ENCODE measurements at places on chromosomes 4 and X. TPM values are rescaled to one million over a fixed set of nuclear protein-coding genes. Genes with fewer than 3 reads are reported as not detected.
A peak's percentile ranks its signal among the peaks of the same experiment; 100 is the strongest.

The IGSF1 gene
- not detected for total RNA-seq

The TMEM35A gene
- not detected for total RNA-seq

The SPP1 gene
- 2.7 TPM for total RNA-seq

The GPR82 gene
- total RNA-seq: not detected

The FABP2 gene
- total RNA-seq: not detected

The BRCC3 gene
- total RNA-seq: 12.1 TPM

The P2RY10 gene
- total RNA-seq: not detected

The RHOXF1 gene
- total RNA-seq: not detected

The MAGEB10 gene
- total RNA-seq: not detected

The TRIM61 gene
- total RNA-seq: not detected

The XG gene
- total RNA-seq: not detected

The CA5B gene
- total RNA-seq: 4.6 TPM

The EXOC1L gene
- total RNA-seq: not detected

The PPEF1 gene
- total RNA-seq: not detected

DNA sequence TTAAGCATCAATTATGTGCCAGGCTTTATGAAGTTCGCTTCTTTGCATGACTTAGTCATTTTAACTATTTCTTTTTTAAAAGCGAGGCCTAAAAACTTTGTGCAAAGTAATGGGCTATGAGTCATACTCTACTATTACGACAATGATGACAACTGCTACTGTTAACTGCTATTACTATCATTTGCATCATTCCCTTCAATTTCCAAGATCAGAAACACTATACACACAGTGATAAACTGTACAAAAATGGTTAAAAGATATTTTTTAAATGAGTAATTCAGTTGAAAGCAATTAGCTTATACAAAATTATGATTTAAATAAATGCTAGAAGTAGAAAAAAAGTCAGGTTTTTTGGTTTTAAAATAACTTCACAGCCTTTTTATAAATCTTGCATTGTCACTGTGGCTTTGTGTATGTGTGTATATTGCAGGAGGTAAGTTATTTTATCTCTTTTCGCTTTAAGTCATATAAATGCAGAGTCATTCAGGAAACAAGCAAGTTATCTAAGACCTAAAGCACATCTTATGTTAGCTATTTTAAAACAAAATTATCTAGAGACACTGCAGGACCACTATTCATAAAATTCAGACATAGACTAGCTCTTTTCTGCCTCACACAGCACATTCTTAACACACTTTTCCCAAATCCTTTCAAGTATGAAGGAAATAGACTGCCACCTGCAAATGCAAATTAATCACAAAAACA, 18.5 kb upstream of the CXCL3 start:
- DNase-seq: peak; percentile 75

DNA sequence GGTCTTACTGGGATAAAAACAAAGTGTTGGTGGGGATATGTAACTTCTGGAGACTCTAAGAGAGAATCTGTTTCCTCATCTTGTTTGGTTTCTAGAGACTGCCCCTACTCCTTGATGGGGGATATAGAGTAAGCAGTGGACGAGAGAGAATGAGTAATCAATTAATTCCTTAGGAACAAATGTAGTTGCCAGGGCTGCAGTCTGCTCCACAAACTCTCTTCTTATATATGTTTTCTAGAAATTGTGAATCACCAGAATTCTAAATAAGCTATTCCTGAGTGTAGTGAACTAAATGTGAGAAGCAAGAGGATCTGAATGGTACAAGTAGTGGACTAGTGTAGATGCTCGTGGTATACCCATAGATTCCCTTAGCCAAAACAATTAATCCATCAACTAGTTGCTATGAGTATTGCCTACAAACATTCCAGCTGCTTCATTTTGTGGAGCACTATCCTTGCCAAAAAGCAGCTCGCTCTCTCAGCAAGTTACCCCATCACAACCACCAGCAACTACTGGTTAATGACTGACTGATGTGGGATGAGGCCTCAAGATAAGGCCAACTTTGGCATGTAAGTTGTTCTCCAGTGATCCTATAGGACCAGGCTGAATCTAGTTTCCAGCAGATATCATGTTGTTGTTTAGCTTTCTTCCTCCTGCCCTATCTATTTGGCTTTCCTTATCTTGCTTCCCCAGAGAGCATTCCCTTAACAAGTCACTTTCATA, 273.0 kb downstream of the SLC7A11 start:
- DNase-seq: no peak

DNA sequence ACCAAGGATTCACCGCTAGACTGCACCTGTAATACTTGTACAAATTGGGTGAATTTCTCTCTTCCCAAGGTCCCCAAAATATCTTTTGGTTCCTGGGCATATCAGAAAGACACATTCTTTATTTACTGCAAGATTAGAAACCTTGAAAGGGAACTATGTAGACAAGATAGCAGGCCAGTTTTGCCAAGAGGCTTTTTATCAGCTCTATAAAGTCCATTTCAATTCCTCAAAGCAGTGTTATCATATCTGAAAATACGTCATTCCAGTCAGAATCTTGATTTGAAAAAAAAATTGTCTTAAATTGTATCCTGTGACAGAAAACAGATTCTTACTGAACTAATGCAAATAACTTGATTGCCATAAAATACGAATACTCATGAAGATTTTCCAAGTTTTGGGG, 37.0 kb upstream of the NSG1 start:
- DNase-seq: no peak

GRCh38 chrX:40081679-40082068, 16.1 kb downstream of the BCOR start:
- DNase-seq: no peak

GRCh38 chrX:63475200-63475599, 124.1 kb upstream of the SPIN4 start:
- DNase-seq: peak; percentile 1

DNA sequence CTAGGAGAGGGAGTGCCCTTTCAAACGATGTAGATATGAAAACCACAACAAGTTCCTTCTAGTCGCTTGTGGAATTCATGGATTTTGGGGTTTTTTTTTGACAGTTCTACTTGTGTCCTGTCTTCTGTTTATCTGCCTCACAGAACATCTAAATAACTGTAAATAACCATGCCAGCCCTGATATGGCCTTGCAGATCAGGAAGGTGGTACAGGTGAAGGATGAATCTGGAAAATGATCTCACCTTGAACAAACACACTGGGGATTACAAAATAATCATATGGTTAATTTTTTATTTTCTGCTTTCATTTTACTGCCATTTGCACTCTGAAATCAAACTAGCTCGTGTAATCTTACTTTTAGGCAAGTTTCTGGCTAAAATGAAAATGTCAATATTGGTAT, 37.2 kb downstream of the GPR82 start:
- DNase-seq: no peak

DNA sequence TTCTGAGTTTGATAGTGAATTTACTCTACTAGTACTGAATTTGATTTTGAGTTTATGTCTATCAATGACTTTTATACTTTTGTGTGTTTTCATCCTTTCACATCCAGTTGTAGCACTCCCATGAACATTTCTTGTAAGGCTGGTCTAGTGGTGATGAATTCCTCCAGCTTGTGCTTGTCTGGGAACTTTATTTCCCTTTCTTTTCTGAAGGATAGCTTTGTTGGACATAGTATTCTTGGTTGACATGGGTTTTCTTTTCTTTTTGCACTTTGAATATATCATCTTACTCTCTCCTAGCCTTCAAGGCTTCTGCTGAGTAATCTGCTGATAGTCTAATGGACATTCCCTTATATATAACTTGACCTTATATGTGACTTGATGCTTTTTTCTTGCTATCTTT, 32.5 kb upstream of the IL2 start:
- DNase-seq: no peak

DNA sequence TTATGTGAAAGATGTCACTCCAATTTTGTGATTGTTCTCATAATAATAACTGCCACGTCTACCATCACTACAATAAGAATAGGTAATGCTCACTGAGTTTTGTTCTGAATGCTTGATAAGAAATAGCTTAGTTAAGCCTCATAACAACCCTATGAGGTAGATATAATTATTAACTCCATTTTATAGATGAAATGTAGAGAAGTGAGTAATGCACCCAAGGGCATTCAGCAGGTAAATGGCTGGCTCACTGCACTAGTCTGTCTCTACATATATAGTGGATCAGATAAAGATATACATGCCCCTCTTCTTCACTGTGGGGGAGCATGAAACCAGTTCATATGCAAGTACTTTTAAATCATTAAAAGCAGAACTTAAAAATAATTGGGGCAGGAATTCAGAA, 65.8 kb upstream of the SLC4A4 start:
- DNase-seq: no peak

- no peak for DNase-seq
These were observed 1068.2 kb downstream of the GLUD2 start for GRCh38 chrX:122115604-122116003.

GRCh38 chr4:109979920-109980717, 67.4 kb downstream of the EGF start:
- DNase-seq: no peak

- no peak for DNase-seq
These were observed 46.1 kb upstream of the TSPAN7 start for GRCh38 chrX:38515291-38515690.

DNA sequence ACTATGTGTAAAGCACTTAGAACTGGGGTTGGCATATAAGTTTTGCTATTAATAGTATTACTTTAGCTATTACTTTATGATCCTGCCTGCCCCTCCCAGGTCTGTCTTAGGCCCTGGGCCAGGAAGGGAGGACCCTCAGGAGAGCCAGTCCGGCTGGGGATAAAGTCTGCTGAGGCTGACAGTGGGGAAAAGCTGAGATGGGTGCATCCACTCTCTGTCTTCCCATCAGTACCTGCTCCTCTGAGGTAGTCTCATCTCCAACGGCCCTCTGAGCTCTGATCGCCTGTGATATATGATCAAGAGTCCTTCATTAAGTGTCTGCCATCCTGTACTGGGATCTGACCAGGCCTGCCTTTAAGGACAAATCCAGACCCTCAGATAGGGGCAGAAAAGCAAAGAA, 156.5 kb upstream of the PJA1 start:
- no peak for DNase-seq

DNA sequence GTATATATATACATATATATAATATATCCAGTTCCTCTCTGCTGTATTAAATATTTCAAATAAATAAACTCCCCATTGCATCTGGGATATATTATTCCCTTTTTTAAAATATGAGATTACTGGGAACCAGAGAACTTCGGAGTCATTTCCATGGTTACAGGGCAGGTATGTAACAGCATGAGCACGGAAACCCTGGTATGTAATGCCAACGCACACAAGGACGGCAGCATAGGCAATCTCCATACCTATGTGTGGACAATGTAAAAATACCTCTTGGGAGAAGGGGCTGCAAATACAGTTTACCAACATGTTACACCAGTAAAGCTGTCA, 62.8 kb downstream of the NUDT10 start:
- no peak for DNase-seq

DNA sequence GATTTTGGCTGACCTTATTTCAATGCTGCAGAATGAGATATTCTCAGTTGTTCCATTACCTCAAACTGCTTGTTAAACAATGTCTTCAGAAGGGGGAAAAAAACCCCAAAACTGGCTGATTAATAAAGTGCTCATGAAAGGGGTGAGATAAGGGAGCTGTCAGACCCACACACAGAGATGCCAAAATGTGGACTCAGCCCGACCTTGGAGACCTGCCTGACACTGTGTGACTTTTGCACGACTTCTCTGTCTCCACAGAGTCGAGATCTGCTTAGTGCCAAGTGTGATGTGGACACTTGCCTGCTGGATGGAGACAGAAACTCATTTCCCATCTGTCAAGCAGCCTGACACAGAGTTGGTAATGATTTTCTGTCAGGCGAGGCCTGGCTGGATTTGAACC, 31.5 kb downstream of the REELD1 start:
- no peak for DNase-seq

DNA sequence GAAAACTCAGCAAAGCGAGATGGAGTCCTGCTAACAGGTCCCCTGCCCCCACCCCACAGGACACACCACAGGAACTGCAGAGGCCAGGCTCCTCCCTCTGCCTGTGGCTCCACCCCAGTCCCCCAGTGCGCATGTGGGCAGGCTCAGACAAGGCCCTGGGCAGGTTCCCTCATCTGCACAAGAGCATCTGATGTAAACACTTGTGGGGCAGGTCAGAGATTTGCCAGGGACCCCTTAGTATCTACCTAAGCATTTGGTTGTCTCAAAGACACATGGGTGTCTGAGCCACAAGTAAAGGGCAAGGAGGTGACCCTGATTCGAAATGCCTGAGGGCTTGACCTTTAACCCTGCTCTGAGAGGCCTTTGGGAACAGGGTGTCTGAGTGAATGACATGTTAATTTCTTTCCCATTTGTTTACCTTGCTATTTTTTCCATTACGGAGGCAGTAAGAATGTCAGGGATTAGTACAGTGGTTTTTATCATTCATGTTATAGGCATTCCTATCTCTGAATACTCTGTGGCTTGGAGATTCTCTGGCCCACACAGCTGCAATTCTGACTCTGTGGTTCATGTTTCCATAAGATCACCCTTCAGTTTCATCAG, 85.3 kb downstream of the ZNF518B start:
- DNase-seq: no peak

GRCh38 chr4:75630174-75630936, at the start of gene CDKL2:
TSS of gene CDKL2 (minus strand) at chr4:75630528. CDS start at chr4:75625988, 4,540 bp downstream.
- DNase-seq: peak; percentile 60

DNA sequence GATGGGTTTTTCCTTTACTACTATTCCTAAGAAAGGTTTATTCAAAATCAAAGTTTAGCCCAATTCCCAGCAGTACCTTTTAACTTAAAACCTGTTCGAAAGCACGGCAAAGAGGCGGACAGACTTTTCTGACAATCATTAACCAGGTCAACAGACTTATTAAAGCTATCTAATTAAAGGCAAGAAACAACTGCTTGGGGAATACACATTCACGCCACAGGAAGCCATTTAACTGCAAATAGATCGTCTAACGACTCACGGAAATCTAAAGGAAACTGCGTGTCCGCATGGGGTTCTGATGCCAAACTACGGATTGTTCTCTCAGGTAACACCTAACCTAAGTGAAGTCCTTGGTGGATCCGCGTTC, 663 bp upstream of the USP53 start:
- DNase-seq: no peak

- no peak for DNase-seq
These were observed 15.9 kb upstream of the XKRX start for GRCh38 chrX:100944601-100945000.

- no peak for DNase-seq
These were observed 234.0 kb downstream of the SPOCK3 start for GRCh38 chr4:167000141-167000852.

- DNase-seq: no peak
These were observed 114.2 kb downstream of the ZNF827 start for GRCh38 chr4:145824463-145824862.

DNA sequence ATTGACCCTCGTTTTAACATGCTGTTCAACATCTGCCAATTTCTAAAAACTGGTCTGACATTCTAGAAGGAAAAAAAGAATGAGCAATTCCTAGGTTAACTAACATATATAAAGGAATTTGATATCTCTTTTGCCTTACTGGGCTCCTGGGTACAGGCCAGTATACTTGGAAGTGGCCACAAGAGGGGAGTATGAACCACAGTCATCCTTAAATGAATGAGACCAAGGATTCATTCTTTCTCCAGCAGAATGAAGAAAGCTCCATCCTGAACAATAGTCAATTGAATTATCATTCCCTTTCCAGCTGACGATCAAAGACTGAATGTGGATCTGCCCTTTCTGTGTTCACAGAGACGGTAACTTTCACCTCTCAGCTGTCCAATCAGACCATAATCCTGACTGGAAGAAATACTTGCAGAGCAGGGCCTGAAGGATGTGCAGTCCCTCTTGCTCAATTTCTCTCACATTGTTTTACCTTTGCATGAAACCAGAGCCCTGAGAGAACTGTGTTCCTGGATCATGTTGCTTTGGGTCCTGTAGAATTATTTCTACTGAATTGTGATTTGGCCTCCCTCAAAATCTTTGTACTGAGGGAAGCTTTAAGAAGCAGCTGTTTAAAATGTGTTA, 14.8 kb upstream of the SPARCL1 start:
- DNase-seq: peak; percentile 11

- DNase-seq: no peak
These were observed 56.9 kb upstream of the STS start for GRCh38 chrX:7090641-7091040.
